CD8-positive, alpha-beta memory T cell (primary cell): ENCODE measurements at places on chromosomes 4 and X. TPM values are rescaled to one million over a fixed set of nuclear protein-coding genes. Genes with fewer than 3 reads are reported as not detected.
A peak's percentile ranks its signal among the peaks of the same experiment; 100 is the strongest.

Gene CCSER1
- total RNA-seq, result not detected

Gene C4orf33
- 7.5 TPM for total RNA-seq

Gene SHISA3
- total RNA-seq, result not detected

Gene SORCS2
- total RNA-seq, result not detected

Gene TMEM154
- 11.5 TPM for total RNA-seq

DNA sequence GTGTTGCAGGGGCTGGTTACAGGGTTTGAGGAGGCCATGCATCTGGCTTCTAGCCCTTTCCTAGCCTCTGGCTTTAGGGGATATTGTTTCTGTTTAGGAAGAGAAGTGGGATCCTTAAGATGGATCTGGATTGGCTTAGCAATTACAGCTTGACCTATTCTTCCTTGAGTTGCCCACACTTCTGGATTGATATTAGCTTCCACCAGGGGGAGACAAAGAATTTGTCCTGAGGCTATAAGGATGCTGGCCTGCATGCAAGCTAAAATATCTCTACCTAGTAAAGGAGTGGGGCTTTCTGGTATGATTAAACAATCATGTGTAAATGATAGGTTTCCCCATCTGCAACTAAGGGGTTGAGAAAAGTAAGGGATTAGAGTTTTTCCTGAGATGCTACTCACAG lies 117.2 kb downstream of the TEX13C start:
- no peaks in the 10 kb centered on the region for H3K36me3 ChIP-seq
- H3K27ac ChIP-seq, result no peak overlapping the region
- no peak overlapping the region for H3K4me3 ChIP-seq
- no peaks in the 10 kb centered on the region for H3K4me1 ChIP-seq
- H3K27me3 ChIP-seq, result no peaks in the 10 kb centered on the region
- DNase-seq, result no peak

DNA sequence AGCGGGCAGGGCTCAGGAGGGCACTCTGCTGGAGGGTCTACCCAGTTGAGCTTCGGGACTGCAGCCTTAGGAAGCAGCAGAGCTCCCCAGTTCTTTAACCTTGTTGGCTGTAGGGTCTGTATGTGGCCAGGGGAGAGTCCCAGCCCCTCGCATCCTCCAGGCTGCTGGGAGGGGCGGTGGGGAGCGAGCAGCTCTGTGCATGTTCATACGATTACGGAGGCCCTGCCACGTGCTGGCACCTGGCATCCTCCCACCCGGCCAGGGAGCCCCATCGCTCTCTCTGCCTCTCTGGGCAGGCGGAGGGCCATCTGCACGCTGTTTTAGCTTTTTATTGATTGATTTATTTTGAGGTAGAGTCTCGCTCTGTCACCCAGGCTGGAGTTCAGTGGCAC lies 21.2 kb downstream of the NSG1 start:
- no peak overlapping the region for H3K27ac ChIP-seq
- no peak overlapping the region for H3K4me3 ChIP-seq
- H3K4me1 ChIP-seq, result no peaks in the 10 kb centered on the region

DNA sequence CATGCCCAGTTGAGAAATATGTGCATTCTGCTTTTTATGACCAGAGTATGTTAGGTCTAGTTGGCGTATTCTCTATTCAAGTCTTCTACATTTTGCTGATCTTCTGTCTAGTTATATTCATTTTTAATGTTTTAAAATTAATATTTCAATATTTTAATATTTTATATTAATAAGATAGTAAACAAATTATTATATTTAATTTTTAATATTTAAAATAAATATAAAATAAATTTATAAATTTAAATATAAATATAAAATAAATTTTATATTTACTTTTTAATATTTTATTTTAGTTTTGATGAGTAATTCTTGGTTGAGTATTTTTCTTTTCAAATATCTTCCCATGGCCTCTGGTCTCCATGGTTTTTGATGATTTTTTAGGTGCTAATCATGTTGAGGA lies 123.8 kb downstream of the GABRA2 start:
- DNase-seq, result no peak
- H3K27ac ChIP-seq, result no peak overlapping the region
- H3K4me3 ChIP-seq, result no peak overlapping the region
- H3K27me3 ChIP-seq, result no peaks in the 10 kb centered on the region
- H3K36me3 ChIP-seq, result no peaks in the 10 kb centered on the region

DNA sequence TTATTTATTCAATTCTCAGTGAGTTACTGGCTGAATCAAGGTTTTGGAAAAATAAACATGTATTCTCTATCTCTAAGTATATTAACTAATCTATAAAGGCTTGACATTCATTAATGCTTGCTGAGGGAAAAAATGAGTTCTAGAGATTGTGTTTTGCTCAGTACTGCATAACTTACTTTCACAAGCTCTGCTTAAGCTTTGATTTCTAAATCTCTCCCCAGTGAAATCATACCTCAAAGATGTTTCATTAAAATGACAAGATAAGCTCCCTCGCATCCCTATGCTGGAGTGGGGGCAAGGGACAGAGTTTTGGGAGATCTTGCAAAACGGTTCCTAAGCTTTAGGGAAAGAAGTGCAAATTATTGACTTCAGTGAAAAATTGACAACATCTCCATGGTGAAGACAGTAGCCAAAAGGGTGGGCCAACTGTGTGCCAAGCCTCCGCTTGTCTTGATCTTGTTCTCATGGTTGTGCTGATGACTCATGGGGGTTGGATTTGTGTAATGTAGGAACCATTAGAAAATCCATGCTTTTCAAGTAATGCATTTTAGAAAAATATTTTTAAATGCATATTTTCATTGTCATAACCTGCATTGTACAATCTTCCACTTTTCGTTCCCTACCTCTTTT lies 521.4 kb downstream of the RPA4 start:
- no peaks in the 10 kb centered on the region for H3K4me1 ChIP-seq
- no peaks in the 10 kb centered on the region for H3K27me3 ChIP-seq
- no peaks in the 10 kb centered on the region for H3K36me3 ChIP-seq
- H3K27ac ChIP-seq, result no peak overlapping the region
- no peak overlapping the region for H3K4me3 ChIP-seq

DNA sequence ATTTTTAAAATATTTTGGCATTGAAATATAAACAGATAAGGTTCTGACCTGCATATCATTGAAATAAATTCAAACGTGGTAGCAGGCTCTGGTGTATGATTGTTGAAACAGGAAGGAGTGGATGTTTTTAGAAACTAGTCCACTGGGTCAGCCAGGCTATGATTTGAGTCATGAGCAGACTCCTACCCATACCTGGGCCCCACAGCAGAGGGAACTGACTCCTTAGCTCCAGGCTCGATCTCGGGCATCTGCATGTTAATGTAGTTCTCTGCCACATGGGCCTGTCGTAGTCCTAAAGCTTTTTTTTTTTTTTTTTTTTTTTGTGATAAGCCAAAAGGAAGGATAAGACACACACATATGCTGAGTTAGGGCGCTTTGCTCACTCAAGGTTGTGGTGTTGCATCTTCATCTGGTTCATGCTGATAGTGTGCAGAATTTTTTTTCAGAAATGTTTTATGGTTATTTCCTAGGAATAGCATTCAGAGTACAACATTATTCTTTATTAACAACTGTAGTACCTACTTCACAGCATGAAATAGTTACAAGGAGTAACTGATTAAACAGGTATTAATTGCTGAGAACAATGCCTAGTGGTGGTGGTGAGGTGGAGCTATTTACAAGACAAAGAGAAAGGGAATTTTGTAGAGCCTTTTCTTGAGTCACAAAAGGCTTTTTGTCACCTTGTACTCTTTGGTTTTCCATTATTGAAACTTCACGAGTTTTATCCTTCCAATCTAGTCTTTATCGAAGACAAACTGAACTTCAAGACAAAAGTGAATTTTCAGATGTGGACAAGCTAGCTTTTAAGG lies 27.3 kb downstream of the OFD1 start:
- H3K27me3 ChIP-seq, result no peaks in the 10 kb centered on the region
- H3K4me3 ChIP-seq, result no peak overlapping the region
- no peak overlapping the region for H3K27ac ChIP-seq
- DNase-seq, result no peak

GRCh38 chrX:104343428-104344129 lies 88.8 kb upstream of the ESX1 start:
- H3K4me1 ChIP-seq, result no peaks in the 10 kb centered on the region
- H3K27ac ChIP-seq, result no peak overlapping the region
- no peak overlapping the region for H3K4me3 ChIP-seq
- no peaks in the 10 kb centered on the region for H3K36me3 ChIP-seq

- peaks cover 59% of the 10 kb centered on the region for H3K4me1 ChIP-seq
- no peak for DNase-seq
- H3K4me3 ChIP-seq, result no peak overlapping the region
- H3K27ac ChIP-seq, result peak overlapping the region; percentile 51
- H3K27me3 ChIP-seq, result no peaks in the 10 kb centered on the region
These were observed 7.2 kb upstream of the ADD1 start for GRCh38 chr4:2836391-2836859.

DNA sequence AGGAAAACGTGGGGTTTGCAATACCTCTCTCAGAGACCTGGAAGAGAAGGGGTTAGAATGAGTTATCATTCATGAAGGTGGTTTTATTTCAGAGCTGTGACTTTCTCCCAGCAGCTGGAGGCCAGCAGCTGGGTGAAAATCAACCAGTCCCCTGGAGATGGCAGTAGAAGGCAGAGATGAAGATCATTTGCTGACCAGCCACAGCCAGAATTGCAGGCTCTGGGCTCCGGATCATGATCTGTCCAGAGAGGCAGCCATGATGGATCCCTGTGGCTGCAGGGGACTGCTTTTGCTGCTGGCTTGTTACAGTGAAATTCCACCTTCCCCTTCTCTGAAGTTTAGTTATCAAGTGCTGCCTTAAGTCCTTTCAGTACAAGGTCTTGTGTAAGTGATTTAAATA lies 46.9 kb upstream of the TAB3 start:
- H3K4me3 ChIP-seq, result no peak overlapping the region
- DNase-seq, result no peak
- H3K4me1 ChIP-seq, result no peaks in the 10 kb centered on the region
- no peak overlapping the region for H3K27ac ChIP-seq
- H3K36me3 ChIP-seq, result no peaks in the 10 kb centered on the region

DNA sequence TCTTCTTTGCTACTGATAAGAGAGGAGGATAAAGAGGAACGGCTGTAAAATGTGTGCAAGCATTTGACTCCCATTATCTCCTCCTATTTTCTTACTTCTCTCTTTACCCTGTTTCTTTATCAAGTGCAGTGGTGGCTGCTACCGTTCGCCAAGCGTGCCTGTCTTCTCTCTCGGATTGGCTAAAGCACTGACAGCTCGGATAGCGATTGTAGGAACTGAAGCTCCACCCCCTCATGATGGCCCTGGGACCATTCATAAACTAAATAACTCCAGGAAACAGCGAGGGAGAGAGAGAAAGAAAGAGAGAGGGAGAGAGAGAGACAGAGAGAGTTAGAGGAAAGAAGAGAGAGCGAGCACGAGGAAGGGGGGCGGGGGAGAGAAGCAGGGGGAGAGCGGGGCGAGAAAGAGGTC lies 305 bp upstream of the MAB21L2 start:
- peaks cover 9% of the 10 kb centered on the region for H3K36me3 ChIP-seq
- no peak overlapping the region for H3K27ac ChIP-seq
- no peak overlapping the region for H3K4me3 ChIP-seq
- no peaks in the 10 kb centered on the region for H3K4me1 ChIP-seq
- no peaks in the 10 kb centered on the region for H3K27me3 ChIP-seq

DNA sequence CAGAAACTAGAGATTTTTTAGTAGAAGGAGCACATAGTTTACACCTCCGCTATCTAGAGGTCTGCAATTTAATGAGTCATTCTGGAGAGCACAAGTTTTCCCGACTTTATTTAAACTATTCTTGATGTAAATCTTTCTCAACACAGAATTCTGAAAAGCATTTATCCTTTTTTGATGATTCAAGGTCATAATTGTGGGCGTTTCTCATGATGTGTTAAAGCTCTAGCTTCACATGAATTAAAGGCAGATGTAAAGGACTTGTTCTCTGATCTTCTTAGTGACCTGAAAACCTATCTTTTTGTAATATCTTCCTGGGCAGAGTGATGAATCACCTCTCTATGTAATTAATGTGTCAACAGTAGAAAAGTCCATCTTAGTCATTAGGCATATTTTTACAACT lies 128.8 kb downstream of the COMMD8 start:
- no peaks in the 10 kb centered on the region for H3K36me3 ChIP-seq
- no peak overlapping the region for H3K27ac ChIP-seq
- H3K4me1 ChIP-seq, result no peaks in the 10 kb centered on the region

- no peak overlapping the region for H3K4me3 ChIP-seq
- H3K36me3 ChIP-seq, result no peaks in the 10 kb centered on the region
- H3K27me3 ChIP-seq, result no peaks in the 10 kb centered on the region
- DNase-seq, result no peak
- no peak overlapping the region for H3K27ac ChIP-seq
These were observed 643.3 kb upstream of the FAM241A start for GRCh38 chr4:111501946-111502345.

DNA sequence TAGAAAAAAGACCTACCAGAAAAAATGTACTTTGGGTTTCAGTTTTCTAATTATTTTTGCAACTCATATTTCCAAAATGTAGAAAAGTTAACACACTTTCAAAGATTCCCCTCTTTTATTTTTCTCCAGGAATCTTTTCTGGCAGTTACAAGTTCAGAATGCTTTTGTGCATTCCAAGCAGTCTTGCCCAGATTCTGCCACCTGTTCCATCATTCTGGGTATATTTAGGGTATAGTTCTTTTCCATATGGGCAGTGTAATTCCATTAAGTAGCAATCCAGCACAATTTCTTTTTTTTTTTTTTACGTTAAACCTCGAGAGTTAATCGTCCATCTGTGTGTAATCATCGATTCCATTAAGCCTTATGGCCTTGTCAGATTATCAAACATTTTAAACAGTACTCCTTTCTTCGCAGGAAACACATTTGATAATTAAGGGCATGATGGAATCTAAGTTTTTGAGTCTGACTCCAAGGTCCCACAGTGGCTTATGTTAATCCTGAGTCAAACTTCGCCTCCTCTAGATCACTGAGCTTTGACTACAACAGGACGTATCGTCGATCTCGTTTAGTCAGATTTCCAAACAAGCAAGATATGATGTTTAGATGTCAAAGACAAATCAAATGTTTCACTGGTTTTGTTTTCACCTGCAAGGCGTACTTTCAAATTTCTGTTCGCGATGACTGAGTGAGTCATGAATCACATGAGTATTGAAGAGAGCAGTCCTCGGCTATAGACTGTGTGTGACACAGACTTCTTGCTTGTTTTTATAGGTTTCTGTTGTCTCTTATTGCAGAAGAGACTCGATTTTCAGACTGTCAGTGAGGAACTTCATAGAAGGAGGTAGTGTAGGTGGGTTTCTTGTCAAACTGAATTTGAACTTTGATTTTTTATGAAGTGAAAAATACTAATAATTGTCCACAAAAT lies 118.9 kb upstream of the GK2 start:
- no peaks in the 10 kb centered on the region for H3K36me3 ChIP-seq
- no peaks in the 10 kb centered on the region for H3K4me1 ChIP-seq
- no peaks in the 10 kb centered on the region for H3K27me3 ChIP-seq
- no peak overlapping the region for H3K4me3 ChIP-seq
